GM12865 (cell line): ENCODE measurements at places on chromosomes 4 and X.

DNA sequence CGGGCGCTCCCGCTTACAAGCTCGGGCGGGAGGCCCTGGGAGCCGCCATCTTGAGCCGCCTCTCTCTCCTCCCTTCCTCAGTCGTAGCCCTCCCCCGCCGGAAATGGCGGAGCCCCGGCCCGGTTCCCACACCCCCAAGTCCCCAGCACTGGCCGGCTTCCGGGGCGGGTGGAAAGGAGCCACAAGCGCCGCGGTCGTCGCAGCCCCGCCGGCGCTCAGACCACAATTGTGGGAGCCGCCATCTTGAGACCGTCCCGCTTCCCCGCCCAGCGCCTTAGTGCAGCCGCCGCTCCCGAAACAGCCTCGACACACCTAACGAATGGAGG lies 531 bp downstream of the HCFC1 start:
- peak; percentile 93 for DNase-seq

DNA sequence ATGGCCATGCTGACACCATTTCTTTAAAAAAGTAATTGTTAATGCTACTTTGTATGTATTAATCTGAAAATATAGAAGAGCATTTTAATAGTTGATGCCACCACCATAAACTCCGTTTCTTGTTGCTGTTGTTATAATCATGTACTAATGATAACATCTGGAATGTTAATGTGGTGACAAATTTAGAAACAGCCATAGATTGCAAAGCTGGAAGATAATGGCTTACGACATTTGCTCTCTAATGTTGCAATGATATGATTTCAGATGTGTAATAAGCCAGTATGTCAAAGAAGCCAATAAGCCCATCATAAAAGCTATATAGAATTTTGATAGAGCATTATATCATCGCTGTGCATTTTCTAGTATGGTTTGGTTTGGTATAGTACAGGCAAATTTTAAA lies 579.4 kb upstream of the ZFP42 start:
- DNase-seq: no peak

DNA sequence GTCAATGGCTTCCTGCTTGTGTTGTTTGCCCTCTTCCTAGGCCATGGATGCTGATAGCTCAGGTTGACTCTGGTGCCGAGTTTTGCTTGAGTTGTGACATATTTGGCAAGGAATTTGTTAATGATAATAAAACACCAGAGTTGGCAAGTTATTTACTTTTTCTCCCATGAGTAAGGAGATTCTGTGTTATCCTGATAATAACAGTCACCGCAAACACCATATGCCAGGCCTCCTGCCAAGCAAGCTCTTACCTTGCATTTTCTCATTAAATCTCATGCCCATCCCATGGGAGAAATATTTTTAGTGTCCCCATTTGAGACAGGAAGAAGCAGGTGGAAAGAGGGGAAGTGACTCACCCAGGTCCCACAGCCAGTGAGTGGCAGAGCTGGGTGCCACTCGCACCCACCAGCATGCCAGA lies 67.4 kb upstream of the CLCN4 start:
- DNase-seq: no peak

- DNase-seq: no peak
Measured at GRCh38 chr4:15986907-15987306, 23.9 kb upstream of the FGFBP2 start.

DNA sequence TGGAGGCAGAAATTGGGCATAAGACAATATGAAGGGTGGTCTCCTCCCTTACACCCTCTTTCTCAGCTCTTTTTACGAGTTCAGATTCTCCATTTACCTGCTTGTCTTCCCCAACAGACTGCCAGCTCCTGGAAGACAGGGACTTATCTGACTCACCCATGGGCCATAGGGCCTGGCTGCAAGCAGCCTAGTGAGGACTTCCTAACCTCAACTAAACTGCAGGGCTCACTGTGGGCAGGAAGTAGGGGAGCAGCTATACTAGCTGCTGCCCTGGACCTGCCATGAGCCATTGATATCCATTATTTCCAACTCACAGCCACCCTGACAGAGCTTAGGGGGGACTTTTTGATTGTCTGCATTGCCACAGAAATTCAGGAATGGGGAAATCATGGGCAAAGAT lies 11.5 kb upstream of the ZNF718 start:
- DNase-seq: no peak

- no peak for DNase-seq
Measured at GRCh38 chr4:67891645-67892044, 7.8 kb upstream of the TMPRSS11D start.

- no peak for DNase-seq
Measured at GRCh38 chrX:69228732-69229131, 63.5 kb upstream of the PJA1 start.

GRCh38 chr4:77450006-77450405 lies 155.6 kb upstream of the CXCL13 start:
- no peak for DNase-seq

DNA sequence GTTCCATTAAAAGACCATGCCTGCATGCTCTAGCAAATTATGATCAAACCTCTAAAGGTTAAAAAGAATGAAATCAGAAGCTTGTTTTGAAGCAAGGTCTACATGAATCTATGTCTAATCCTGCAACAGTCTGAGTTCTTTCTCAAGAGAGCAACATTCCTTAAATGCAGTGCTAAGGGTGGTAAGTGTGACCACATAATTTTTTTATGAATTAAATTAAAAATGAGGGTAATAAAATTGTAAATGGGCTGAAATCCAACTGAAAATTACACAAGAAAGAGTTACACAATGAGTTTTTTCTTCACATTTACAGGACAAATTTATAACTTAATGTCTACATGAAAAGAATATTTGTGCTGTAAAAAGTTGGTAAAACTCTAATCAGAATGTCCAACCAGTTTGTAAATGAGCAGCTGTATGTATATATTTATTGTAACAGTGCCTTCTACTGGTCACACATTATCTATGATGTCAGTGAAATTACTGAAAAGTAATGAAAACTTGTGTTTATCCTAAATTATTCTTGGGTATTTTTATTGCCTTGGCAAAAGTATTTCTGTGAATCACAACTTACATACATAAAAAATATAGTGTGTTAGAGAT lies 336.3 kb upstream of the PITX2 start:
- DNase-seq: no peak

DNA sequence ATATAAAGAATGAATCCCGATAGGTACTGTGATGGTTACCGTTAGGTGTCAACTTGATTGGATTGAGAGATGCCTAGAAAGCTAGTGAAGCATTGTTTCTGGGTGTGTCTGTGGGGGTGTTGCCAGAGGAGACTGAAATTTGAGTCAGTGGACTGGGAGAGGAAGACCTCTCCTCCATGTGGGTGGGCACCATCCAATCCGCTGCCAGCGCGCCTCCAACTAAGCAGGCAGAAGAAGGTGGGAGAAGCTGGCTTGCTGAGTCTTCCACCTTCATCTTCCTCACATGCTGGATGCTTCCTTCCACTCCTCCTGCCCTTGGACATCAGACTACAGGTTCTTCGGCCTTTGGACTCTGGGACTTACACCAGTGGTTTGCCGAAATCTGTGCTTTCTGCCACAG lies 40.1 kb downstream of the WFS1 start:
- no peak for DNase-seq

DNA sequence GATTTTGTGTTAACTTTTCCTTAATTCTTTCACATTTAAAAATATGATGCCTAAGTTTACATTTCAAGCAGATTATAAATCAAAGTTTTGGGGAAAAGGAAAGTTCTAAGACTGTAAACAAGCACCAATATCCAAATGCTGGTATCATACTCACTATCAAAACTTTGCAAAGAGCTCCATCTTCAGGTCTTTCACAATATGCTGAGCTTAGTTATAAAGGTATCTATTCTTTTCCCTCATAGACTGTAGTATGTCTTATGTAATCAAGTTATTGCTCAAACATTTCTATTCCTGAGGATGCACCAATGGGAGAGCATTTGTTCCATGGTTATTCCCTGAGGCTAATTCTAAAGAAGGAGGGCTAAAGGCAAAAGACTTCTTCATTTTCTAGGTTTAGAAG lies 207.9 kb upstream of the FAM241A start:
- peak; percentile 36 for DNase-seq
